Fibroblast of upper back skin (primary cell): ENCODE measurements at places on chromosomes 4 and X.

DNA sequence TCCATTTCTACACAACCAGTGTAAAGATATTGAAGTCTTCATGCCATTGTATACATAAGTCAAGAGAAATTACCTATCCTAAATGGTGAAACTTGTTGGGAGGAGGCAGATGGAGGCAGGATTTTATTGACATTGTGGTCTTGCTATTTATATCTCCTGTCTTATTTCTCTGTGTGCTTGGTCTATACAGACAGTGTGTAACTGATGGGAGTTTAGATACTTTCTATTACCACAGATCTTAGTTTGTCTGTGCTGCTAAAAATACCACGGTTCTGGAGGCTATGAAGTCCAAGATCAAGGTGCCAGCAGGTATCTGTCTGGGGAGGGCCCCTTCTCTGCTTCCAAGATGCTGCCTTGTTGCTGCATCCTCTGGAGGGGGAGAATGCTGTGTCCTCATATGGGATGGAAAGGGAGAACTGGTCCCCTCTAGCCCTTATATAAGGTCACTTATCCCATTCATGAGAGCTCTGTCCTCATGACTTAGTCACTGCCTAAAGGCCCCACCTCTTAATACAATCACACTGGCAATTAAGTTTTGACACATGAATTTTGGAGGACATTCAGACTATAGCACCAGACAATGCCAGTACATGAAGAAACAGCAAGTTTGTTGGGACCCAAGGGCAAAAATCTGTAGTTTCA, 62.4 kb downstream of the SYNPO2 start:
- no peak for DNase-seq

DNA sequence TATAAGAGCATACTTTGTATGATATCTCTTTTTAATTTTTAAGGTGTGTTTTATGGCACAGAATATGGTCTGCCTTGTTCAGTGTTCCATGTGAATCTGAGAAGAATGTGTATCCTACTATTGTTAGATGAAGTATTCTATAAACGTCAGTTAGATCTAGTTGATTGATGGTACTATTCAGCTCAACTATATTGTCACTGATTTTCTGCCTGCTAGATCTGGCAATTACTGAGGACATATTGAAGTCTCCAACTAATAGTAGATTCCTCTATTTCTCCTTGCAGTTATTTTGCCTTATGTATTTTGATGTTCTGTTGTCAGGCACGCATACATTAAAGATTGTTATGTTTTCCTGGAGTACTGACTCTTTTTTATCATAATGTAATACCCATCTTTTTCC, 39.8 kb downstream of the AWAT2 start:
- no peak for DNase-seq

- DNase-seq, result no peak
Measured at GRCh38 chrX:103415068-103415467, 38.7 kb downstream of the BEX3 start.

DNA sequence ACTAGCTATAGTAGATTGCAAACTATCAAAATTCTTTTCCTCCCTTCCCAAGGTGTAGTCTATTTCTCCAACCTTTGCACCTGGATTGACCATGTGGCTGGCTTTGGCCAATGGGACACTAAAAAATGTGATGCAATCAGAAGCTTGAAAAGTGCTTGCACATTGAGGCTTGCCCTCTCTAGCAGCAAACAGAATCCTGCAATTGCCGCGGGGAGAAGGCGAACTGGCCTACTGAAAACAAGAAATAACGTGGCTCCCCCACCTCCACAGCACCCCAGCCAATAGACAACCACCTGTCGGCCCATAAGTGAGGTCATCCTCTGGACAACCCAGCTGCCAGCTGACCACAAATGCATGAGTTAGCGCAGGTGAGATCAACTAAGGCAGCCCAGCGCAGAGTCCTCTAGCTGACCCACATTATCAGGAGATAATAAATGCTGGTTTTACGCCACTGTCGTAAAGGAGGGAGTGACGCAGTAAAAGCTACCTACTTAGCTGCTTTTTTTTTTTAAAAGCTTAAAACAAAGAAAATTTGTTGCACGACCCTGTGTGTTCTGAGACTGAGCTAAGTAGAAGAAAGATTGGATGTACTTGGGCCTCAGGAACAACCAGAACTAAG, 95.2 kb downstream of the GK start:
- no peak for DNase-seq

DNA sequence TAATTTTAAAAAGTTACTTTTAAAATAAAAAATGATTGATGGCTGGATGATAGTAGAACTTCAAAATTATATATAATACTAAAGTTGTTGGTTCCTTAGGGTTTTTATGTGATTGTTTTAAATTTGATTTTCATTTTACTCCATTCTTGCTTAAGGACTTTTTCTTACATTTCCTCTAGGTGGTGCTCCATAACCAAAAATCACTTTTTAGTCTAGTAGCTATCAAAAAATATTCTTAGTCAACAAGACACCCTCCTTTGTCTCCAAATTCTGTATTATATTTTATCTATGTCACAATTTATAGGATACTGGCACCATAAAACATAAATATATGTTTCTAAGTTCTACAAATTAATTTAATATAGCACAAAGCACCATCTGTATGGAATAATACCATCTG, 67.2 kb upstream of the BRWD3 start:
- DNase-seq, result peak; percentile 20
